Subcutaneous preadipocyte (primary cell): ENCODE measurements at places on chromosomes 11 and 22. TPM values are rescaled to one million over a fixed set of nuclear protein-coding genes. Genes with fewer than 3 reads are reported as not detected.

The MS4A14 gene
- not detected in 2 replicates for total RNA-seq

The PLXNB2 gene
- 81.7 and 93.0 TPM in 2 replicates for total RNA-seq

The UPB1 gene
- not detected in 2 replicates for total RNA-seq

The SYNGR1 gene
- total RNA-seq = 1.8 and 2.2 TPM in 2 replicates

The SLC37A4 gene
- 12.5 TPM in 2 replicates for total RNA-seq

The OR6A2 gene
- under 0.01 and 0.59 TPM in 2 replicates for total RNA-seq

The ZNF215 gene
- 2.2 and 5.7 TPM in 2 replicates for total RNA-seq

The BAIAP2L2 gene
- 4.1 and 6.2 TPM in 2 replicates for total RNA-seq

The KDM4E gene
- not detected in 2 replicates for total RNA-seq

The TRIM68 gene
- total RNA-seq = 7.0 and 8.0 TPM in 2 replicates

The OR5AL1 gene
- total RNA-seq = not detected in 2 replicates

The PATE2 gene
- 0.20 and 0.37 TPM in 2 replicates for total RNA-seq

The POTEH gene
- not detected in 2 replicates for total RNA-seq

The HIC2 gene
- 2.9 and 5.1 TPM in 2 replicates for total RNA-seq
